ENCODE measurements at places on chromosomes 2 and 18. TPM values are rescaled to one million over a fixed set of nuclear protein-coding genes. Genes with fewer than 3 reads are reported as not detected.

DSC1 gene
- 0.43 TPM for total RNA-seq

DSG4 gene
- 0.09 TPM for total RNA-seq

KCNIP3 gene
- total RNA-seq = 8.3 TPM

AMER3 gene
- total RNA-seq = not detected

DSC2 gene
- 64.7 TPM for total RNA-seq

DNA sequence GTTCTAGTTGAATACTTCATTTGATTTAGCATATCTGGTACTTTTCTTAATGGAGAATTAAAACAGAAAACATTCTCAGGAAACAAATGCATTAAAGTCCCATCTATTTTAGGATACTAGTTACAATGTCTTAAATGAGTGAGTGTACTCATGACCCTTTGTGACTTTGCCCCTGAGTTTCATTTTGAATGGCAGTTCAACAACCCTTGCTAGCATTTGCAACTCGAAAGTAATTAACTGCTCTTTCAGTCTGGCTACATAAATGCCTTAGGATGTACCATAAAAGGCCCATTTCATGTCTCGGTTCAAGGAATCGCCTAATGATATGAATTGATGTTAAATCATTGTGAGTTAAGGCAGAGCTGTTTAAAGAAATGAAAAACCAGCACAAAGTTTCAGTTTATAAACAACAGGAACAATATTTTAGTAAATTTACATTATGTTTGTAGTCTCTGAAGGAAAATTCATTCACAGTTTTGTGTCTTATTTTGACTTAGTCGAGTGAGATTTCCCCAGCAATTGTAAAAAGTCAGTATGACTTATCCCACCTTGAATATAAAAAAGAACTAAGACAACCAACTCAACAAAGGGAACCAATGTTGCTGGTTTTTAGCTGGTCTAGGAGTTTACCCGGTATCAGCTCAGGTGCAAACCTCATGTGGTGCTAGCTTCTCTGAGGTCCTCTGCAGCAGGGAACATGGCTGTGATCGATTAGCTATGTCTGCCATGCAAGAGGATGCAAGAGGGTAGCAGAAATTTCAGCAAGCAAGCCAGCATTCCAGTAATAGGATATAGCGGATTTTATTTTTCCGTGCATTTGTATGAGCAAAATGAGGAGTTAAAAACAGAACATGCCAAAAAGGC lies 386.2 kb downstream of the PTPRM start:
- peaks cover 15% of the 10 kb centered on the region for H3K4me1 ChIP-seq
- H3K4me3 ChIP-seq = no peak overlapping the region
- H3K27me3 ChIP-seq = no peaks in the 10 kb centered on the region

GRCh38 chr18:56158676-56159075 lies 479.7 kb downstream of the TXNL1 start:
- H3K27me3 ChIP-seq = no peaks in the 10 kb centered on the region
- peaks cover 22% of the 10 kb centered on the region for H3K4me1 ChIP-seq
- no peak overlapping the region for H3K4me3 ChIP-seq

- no peaks in the 10 kb centered on the region for H3K27me3 ChIP-seq
- H3K4me3 ChIP-seq = no peak overlapping the region
- peaks cover 54% of the 10 kb centered on the region for H3K4me1 ChIP-seq
- peak overlapping the region; percentile 87 for H3K27ac ChIP-seq
- H3K36me3 ChIP-seq = peaks cover 2% of the 10 kb centered on the region
- DNase-seq = no peak
Measured at GRCh38 chr2:43324259-43325106, 98.1 kb upstream of the ZFP36L2 start.

GRCh38 chr2:6525475-6525964 lies 340.2 kb downstream of the CMPK2 start:
- no peaks in the 10 kb centered on the region for H3K36me3 ChIP-seq
- no peak for DNase-seq
- peaks cover 34% of the 10 kb centered on the region for H3K4me1 ChIP-seq

- no peak for DNase-seq
- H3K36me3 ChIP-seq = no peaks in the 10 kb centered on the region
- no peak overlapping the region for H3K27ac ChIP-seq
- H3K27me3 ChIP-seq = peaks cover 47% of the 10 kb centered on the region
- H3K4me1 ChIP-seq = peaks cover 5% of the 10 kb centered on the region
- no peak overlapping the region for H3K4me3 ChIP-seq
Measured at GRCh38 chr2:73651591-73652230, 9.5 kb upstream of the NAT8 start.

DNA sequence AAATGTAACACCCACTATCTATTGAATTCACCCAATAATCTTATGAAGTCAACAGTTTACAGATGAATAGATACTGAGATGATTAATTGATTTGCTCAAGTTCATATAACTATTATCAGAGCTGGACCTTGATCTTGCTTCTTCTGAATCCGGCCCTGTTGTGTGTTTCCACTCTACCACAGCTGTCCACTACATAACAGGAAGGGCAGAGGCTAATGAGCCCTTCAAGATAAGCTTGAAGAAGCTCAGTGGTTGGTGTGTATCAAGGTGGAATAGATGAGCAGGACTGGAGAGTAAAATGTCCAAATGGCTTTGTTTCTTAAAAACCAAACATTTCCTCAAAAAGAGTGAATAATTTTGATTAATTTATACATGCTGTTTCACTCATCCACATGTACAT lies 56.4 kb upstream of the ITGB6 start:
- DNase-seq = no peak
- H3K36me3 ChIP-seq = no peaks in the 10 kb centered on the region
- H3K4me3 ChIP-seq = no peak overlapping the region
- peaks cover 40% of the 10 kb centered on the region for H3K4me1 ChIP-seq

GRCh38 chr2:70331012-70331411 lies 29.1 kb upstream of the FAM136A start:
- no peak overlapping the region for H3K27ac ChIP-seq
- peaks cover 6% of the 10 kb centered on the region for H3K27me3 ChIP-seq
- peaks cover 10% of the 10 kb centered on the region for H3K4me1 ChIP-seq
- H3K4me3 ChIP-seq = no peak overlapping the region

DNA sequence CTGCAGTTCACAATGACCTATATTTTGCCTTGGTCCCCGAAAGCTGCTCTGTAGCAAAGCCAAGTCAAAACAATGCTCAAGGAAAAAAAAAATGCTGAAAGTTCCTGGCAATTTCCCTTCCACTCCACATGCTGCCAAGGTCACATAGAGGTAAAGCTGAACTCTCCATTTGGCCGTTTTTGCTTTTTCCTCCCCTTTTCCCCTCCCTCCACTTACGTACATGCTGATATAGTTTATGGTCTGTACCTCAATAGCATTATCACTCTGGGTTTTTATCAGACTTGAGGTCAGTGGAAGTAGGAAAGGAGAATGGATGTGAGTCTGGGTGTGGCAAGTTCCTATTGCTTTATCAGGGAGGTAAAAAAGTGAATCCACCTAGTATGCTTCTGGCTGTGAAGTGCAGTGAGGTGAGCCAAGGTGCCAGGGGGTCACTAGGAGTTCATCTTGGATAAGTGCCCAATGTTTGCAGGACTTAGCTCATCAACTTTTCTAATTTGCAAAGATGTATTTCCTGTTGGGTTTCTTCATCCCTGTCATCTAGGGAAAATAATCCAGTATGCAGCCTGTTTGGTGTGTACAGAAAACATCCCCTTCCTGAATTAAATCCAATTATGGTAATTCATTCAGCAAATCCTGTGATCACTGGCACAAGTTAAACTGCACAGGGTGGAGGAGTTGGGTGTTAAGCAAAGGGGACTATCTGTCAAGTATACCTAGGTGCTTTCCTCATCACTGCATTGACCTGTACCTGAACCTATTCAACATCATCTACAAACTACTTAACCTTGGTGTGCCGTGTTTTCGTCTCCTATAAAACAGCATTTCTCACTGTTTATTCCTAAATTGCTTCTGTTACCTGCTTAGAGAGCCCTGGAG lies 124.3 kb upstream of the CYP26B1 start:
- H3K4me1 ChIP-seq = peaks cover 83% of the 10 kb centered on the region
- H3K27me3 ChIP-seq = no peaks in the 10 kb centered on the region
- peak; percentile 60 for DNase-seq
